H54 (cell line): ENCODE measurements at places on chromosomes 6 and 20.

DNA sequence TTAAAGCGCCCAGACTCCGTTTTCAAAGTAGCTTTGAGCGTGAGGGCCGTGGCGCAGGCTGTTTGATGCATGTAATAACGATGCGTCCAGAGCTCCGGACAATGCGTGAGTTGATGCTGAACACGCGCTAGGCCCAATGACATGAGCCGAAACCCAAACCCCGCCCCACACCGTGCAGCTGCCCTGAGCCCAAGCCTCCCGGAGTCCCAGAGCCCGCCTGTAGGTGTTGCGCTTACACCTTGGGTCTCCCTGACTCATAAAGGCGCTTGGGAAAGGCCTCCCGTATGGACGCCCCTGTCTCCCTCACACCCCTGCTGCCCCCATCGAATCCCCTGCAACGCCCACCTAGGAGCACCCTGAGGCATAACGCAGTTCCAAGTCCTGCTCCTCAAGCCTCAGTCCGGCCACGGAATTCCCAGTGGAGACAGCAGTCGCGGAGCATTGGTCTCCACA lies 87.6 kb downstream of the ERMARD start:
- no peak for DNase-seq

DNA sequence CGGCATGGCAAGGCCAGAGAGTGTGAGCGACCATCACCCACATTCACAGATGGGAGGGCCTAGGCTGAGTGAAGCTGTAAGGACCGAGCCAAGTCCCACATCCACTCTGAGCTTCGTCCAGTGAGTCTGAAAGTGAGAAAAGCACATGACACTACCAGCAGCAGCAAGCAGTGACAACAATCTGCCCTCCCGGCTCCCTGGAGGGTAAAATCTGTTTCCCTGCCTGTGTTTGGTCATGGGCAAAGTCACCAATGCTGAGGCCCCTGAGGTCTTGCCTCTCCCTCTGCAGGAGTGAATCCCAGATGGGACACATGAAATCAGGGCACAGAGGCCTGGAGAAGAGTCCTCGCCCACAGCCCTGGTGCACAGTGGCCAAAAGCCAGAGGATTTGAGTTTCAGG lies 6.4 kb upstream of the CST7 start:
- DNase-seq: no peak

DNA sequence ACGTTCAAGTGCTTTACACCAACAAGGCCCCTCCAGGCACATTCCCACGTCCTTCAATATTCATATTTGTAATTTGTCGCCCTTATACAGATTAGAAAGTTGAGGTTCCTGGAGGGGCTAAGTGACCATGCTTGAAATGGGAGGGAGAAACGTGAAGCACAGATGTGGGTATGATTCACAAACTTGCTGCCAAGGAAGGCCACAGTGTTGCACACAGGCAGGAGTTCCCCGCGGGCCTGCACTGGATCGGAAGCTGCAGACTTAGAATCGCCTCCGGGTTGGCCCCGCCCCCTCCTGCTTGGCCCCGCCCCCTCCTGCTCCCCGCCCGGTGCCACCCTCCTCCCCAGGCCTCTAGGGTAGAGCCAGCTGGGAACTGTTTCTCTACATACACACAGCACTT lies 58.2 kb upstream of the QKI start:
- DNase-seq: no peak

DNA sequence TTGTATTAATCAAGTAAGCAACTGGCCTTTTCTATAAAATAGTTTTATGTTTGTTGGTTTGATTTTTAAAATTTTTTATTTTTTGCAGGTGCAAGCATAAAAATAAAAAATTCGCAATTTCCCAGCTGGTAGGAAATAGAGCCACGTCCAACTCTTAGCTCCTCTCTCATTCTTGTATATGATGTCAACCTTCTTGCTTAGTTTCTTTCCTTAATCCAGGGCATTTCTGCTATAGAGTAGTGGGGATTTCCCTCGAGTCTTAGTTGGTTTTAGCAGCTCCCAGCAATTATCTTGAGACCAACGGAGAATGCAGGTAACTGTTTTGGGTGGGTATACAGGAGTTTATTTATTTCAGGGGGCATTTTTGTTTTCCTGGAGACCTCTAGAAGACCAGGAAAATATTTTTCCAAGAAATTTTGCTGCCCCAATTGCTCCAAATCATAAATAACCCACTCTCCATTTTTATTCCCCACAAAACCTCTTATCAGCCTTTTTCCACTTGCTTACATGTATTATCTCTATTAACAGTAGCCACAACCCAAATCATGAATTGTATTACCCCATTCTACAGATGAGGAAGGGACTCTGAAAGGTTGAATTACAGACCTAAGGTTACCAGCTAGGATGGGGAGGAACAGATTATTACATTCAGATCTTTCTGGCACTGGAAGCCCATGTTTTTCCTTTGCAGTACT lies 18.4 kb downstream of the PHACTR2 start:
- DNase-seq: no peak

- DNase-seq: no peak
These were observed 39.4 kb upstream of the JAG1 start for GRCh38 chr20:10713161-10713560.

GRCh38 chr6:10875026-10875425 lies 6.8 kb downstream of the GCM2 start:
- DNase-seq: no peak
